ENCODE measurements at places on chromosomes 7 and 10.
A peak's percentile ranks its signal among the peaks of the same experiment; 100 is the strongest.

GRCh38 chr10:11086177-11086840 is 68.6 kb downstream of the CELF2 start:
- DNase-seq, result peak; percentile 18

GRCh38 chr10:127694580-127695193 is 42.3 kb upstream of the FOXI2 start:
- no peak for DNase-seq

- DNase-seq, result no peak
Observed at GRCh38 chr7:137935884-137936508, 65.9 kb downstream of the CREB3L2 start.

- no peak for DNase-seq
Observed at GRCh38 chr7:135205850-135206249, 5.5 kb downstream of the WDR91 start.

DNA sequence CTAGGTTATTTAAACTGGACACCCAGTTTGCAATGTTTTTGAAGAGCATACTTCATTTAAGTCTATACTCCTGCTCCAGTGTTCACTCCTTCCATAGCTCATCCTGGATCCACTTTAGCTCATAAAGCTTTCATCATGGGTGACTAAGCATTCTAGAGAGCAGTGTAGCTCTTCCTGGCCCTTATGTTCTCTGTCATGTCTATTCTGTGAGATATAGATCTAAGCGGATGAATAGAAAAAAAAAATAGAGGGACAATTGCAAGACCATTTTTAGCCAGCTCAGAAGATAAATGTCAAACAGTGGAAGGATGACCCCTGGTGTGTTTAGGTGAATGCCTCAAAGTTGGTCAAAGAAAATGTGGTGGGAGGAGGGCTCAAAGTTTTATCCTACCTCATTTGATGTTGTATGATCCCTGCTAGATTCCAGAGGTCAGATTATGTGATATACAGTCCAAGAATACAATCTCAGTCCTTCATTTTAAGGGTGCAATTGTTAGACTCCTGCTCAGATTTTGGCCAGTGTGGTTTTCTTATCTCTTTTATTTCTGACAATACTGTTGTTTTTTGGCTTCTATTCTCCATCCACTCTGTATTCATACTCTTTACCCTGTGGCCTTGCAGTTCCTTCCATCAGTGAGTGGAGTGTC is 7.5 kb upstream of the HECW1 start:
- DNase-seq, result no peak

DNA sequence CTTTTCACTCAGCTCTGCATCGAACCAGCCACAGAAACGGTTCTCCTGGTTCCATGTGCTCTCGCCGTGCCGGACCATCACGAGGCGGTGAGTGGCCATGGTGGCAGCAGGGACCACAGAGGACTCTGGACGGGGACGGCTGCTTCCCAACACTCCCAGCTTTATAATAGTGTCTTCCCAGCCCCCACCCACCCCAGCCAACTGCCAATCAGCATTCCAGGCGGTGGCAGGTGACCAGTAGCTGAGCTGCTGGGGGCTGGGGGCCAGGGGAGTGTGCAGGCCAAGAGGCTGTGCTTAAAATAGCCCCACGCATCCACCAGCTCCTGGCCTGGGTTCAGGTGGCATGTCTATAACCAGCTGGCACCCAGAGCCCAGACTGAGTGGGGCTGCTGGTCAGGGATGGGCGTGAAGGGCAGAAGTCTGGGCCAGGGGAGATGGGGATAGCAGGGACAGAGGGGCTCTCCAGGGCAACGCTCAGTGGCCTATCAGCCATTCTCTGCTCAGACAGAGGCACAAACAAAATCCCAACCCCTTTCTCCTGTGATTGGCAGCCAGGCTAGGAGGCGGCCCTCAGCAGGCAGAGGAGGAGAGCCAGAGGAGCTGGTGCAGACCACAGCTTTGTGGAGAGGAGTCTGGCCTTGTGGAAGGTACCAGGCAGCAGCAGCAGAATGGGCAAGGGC is at the start of gene PGAM2:
Gene PGAM2 (minus strand): TSS at position 137 of the 680 bp plus-strand sequence. CDS start 38 bp downstream, at position 99.
- no peak for DNase-seq

DNA sequence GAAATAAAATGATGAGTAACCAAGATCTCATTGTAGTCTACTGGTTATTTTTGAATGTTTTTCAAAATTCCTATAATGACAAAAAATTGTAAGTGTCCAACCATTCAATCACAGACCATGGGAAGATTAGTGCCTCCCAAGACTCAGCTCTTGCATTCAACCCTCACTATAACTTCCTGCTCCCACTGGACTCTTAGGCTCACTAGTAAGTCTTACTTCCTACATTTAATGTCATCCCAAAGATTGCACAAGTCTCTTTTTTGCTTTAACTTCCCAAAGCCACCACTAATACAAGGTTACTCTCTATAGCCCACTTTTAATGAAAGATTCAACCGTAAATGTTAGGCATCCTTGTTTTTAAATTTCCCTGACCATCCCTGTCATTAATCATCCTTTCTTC is 111.9 kb upstream of the NRBF2 start:
- no peak for DNase-seq

- no peak for DNase-seq
Observed at GRCh38 chr10:98295401-98295811, 27.4 kb upstream of the LOXL4 start.

DNA sequence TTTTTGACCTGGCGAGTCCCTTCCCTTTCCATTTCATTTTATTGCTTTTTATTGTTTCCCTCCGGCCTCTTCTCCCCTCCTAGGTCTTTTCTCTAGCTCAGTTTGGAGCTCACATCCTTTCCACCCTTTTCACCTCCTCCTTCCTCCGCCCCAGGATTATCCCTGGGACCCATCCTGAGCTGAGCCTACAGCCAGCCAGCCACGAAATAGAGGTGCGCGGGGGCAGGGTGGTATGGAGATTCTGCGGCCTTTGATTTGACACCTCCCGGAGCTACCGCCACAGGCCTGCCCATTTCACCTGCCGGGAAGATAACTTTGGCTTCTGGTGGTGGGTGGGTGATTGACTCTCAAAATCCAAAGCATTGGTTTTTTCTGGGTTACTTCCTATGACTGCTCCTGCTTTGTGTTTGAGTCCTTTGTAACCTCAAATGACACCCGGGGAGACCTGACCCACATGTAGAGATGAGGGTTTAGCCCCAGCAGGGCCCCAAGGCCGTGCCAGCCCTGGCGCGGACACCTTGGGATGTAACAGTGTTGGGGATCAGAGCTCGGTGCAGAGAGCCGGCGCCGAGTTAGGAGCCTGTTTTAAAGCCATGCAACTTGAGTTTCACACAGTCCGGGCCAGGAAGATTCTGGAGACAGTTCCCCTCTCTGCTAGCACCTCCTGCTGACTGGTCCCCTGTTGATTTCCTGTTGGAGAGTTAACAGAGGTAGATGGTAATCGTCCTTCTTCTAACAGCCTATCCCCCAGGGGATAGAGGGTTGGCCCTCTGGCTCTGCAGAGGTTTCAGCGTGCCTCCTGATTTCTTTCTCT is 1.5 kb downstream of the DUSP5 start:
- DNase-seq, result no peak

- no peak for DNase-seq
Observed at GRCh38 chr10:51640120-51640819, 59.1 kb downstream of the CSTF2T start.

GRCh38 chr10:29657719-29658274 is 23.0 kb upstream of the SVIL start:
- no peak for DNase-seq

DNA sequence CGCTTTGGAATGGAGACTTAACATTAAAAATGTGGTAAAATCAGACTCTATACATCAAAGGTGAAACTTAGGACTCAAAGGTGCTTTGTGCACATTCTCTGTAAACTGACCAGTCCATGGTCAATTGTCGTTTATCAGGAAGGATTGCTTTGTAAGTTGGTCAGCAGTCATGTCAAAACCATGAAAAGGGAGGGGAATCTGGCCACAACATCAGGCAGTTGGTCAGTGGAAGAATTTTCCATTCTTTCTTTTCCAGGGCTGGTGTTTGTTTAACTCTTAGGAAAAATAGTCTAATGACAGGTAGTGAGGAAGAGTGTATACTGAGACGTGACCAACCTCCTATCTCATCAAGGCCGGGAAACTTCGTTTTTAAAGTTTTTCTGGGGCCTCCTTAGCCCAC is 226.5 kb downstream of the ADK start:
- DNase-seq, result no peak

DNA sequence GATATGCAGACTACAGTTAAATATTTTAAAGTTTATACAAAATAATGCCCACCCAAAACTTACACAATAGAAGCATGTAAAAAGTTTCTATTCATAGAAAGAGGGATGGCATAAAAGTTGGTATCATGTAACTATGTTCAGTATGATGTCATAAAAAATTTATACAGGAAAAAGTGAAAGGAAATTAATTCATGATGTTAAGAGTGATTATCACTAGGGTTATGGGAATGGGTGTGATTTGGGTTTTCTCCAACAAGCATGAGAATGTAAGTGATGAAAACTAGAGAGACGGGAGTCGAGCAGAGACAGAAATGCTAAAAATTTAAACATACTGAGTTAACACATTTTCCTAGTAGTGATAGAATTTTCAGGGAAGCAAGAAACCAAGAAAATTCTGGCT is 52.7 kb downstream of the GDI2 start:
- DNase-seq, result no peak

- DNase-seq, result no peak
Observed at GRCh38 chr7:42671627-42672026, 240.2 kb downstream of the C7orf25 start.

GRCh38 chr7:134186027-134186426 is 58.9 kb downstream of the LRGUK start:
- no peak for DNase-seq

DNA sequence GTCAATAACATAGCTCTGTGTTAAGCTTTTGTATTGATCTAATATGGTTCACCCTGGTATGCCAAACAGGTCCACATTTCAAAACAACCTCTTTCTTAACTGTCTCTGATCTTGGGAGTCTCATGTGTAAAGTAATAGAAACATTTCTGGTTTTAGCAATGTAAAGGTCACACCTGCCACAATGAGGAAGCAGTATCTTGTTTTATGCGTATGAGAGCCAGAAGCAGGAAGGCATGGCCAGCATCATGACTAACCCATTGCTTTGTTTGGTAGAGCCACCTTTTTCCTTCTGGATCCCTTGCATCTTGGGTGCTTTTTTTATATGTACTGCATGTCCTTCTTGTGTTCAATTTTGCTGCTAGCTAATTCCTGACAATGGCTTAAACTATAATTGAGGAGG is 411.3 kb upstream of the SEMA3C start:
- DNase-seq, result no peak

DNA sequence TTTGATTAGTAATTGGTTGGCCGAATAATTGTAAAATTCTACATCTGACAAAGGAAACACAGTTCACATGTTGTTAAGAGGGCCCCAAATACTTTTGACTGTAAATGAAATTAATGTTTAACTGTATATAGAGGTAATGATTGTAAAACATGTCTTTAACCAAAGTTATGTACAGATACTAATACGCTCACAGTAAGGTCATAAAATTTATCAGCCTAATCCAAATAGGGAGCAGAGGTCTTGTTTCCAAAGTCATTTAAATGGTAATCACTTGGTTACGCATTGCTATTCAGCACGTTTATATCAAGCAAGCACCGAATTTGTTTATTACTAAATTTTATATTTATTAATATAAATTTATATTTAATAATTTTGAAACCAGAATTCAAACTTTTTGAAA is 1.4 kb downstream of the PHYHIPL start:
- DNase-seq, result no peak

DNA sequence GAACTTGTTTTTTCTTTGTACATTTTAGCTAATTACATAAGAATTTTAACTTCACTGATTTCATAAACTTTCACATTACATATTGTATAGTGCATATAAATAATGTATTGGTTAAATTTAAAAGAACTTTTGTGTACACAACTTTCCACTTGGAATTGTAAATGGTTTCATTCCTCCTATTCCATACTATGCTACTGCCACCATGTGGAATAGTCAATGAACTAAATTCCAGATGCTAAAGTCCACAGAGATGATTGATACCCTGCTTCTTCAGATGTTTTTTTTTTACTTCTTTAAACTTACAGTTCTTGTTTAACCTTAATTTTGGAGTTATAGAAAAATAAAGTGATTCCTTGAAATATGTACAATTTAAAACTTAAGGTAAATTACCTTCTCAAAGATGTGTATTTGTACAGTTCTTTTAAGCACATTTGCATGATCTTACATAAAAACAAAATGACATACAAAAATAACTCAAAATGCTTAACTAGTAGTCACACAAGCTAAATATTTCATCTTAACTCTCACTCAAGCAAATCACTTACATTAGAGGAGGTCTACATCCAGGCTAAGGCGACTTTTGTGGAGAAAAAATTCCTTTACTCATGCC is 247.6 kb upstream of the HGF start:
- DNase-seq, result no peak

DNA sequence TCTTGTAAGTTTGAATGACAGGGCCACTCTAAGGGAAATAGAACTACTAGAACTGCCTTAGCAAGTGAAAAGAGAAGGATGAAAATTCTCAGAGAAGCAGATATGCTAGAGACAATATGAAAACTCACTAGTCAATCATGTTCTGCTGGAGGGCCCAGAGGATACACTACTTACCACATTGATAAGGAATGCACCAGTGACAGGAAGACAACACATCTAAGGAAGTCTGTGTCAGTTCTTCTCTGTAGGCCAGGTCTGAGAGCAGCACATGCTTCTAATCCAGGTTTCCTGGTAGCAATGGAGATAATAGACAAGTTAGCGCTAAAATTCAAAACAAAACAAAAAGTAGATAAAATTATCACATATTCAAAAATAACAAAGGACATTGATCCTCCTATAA is 235.2 kb upstream of the AKR1E2 start:
- DNase-seq, result no peak

GRCh38 chr7:145092766-145093165 is 256.9 kb upstream of the TPK1 start:
- DNase-seq, result no peak

DNA sequence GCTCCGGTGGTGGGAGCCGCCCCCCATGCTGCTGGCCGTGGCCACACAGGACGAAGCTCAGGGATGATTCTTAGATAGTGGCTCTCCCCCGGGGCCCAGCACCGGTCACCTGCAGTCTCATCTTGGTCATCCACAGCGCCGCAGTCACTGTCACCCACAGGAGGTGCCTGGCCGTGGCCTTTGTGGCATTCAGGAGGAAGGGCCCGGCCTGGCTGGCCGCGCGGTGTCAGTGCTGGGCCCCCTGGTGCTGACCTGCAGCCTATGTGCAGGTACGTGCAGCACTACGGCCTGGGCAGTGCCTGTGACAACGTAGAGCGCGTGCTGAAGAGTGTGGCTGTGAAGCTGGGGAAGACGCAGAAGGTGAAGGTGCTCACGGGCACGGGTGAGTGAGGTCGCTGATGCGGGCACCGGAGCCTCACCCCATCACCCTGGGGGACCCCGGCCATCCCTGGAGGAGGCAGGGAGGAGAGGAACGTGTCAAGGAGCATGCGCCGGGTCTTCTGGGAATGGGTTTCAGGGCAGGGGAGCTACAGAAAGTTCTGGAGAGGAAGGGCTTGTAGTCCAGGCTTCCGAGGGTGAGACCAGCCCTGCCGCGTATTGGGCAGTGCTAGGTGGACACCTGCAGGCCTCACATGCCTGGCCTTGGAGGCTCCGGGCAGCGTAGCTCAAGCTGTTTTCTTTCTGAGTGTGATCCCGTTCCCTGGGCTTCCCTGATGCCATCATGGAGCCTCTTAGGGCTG is 5.0 kb downstream of the SPRN start:
- no peak for DNase-seq

GRCh38 chr10:113041324-113041723 is 91.3 kb downstream of the TCF7L2 start:
- DNase-seq, result no peak

- DNase-seq, result no peak
Observed at GRCh38 chr7:44175730-44176129, 13.5 kb downstream of the GCK start.

Measured in urinary bladder (tissue), 4 donors.